ENCODE measurements at places on chromosomes 11 and 22. TPM values are rescaled to one million over a fixed set of nuclear protein-coding genes. Genes with fewer than 3 reads are reported as not detected.

MPPED2 gene
- total RNA-seq: 4.4 TPM

DNA sequence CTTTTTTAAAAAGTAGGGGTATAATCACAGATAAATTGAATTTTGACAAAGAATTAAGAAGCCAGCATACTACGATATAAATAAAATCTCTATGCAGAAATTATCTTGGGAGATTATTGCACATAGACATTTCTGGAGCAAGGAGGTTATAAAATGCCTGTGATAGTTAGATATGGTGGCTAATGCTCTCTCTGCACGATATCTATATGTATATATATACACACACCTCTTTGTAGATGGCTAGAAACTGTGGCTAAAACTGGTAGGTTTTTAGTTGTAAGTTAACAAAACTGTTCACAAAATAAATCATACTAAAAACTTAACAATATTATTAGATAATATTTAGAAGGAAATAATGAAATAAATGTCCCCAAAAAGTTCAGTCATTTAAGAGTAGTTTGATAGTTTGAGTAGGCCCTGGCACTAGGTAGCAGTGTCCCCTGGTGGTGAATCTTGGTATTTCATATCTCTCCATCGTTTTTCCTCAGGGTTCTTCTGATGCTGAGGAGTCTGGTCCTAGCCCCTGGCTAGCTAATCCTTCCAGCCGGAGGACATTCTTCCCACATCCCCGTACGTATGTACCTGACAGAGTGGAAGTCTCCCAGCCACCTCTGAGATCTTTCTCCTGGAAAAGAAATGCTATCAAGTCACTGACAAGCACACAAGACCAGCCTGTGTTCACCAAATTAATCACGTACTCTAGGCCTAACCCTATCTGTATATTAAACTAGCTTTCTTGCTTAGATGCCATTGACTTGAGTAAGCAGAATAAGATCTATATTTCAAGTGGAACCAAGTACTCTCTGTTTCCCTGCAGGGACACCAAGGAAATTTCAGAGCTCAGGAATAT lies 32.2 kb downstream of the ART5 start:
- no peak overlapping the region for H3K4me3 ChIP-seq
- no peak for DNase-seq
- no peak overlapping the region for H3K27ac ChIP-seq

- H3K4me3 ChIP-seq: no peak overlapping the region
- no peaks in the 10 kb centered on the region for H3K27me3 ChIP-seq
- H3K27ac ChIP-seq: no peak overlapping the region
- no peaks in the 10 kb centered on the region for H3K36me3 ChIP-seq
These were observed 77.8 kb upstream of the SHISAL1 start for GRCh38 chr22:44390613-44390970.

DNA sequence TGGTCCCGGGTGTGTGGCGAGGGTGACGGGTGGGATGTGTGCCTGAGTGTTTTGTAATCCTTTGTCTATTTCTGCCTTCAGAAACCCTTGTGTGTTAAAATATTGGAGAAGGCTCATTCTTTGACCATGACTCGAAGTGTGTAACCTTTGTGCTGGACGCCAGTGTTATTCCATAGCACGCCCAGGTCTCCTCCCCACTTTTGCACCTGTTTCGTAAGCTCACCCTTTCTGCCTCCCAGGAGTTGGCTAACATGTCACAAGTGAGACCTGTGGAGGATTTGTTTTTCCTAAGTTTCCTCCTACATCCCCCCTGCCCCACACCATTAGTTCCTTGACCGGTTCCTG lies 382 bp downstream of the C11orf54 start:
- peak overlapping the region; percentile 77 for H3K4me3 ChIP-seq
- H3K36me3 ChIP-seq: peaks cover 22% of the 10 kb centered on the region
- H3K27ac ChIP-seq: peak overlapping the region; percentile 86

DBX1 gene
- not detected for total RNA-seq

TRIM64 gene
- not detected for total RNA-seq

GRCh38 chr22:37561212-37562048 lies 1.1 kb downstream of the CDC42EP1 start:
- peak overlapping the region; percentile 99 for H3K27ac ChIP-seq
- H3K27me3 ChIP-seq: no peaks in the 10 kb centered on the region
- peaks cover 75% of the 10 kb centered on the region for H3K4me1 ChIP-seq
- DNase-seq: no peak

CSF2RB gene
- 4.2 TPM for total RNA-seq

PRMT3 gene
- 17.7 TPM for total RNA-seq

NAGA gene
- total RNA-seq: 28.2 TPM

DNA sequence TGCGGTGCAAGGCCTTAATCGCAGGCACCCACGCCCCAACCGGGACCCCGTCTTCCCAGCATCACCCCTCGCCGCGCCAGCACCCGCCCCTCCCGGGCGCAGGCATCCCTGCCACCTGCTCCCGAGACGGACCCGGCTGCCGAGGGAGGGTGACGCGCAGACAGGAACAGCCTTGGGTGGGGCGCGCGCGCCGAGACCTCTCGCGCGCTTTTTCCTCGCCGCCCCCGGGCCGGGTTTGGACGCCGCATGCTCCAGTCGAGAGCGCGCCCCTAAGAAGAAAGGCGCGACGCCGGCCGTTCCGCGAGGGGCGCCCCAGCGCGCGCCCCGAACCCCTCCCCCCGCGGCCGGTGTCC lies 504 bp downstream of the CFL1 start:
- peaks cover 45% of the 10 kb centered on the region for H3K36me3 ChIP-seq
- H3K4me3 ChIP-seq: peak overlapping the region; percentile 95
- no peak for DNase-seq
- peak overlapping the region; percentile 93 for H3K27ac ChIP-seq
- H3K4me1 ChIP-seq: peaks cover 50% of the 10 kb centered on the region

DNA sequence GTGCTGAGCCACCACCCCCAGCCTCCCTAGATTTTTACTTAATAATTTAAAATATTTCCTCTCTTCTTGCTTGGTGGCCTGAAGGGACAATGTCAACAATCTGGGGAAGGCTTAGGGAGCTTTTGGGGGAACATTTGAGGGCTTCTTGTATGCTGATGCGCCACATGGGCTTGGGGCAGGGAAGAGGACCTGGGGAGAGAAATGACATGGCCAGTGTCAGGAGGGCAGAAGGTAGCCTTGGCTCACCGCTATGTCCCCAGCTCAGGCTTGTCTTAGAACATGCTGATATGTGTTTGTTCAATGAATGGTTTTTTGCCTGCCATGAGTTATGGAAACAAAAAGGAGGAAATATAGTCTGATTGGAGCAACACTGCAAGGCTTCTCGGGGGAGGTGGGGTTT lies 51.6 kb downstream of the ST14 start:
- H3K36me3 ChIP-seq: no peaks in the 10 kb centered on the region
- H3K27ac ChIP-seq: no peak overlapping the region
- no peak overlapping the region for H3K4me3 ChIP-seq
- no peaks in the 10 kb centered on the region for H3K27me3 ChIP-seq
- H3K4me1 ChIP-seq: no peaks in the 10 kb centered on the region

- H3K4me1 ChIP-seq: peaks cover 48% of the 10 kb centered on the region
- peak; percentile 61 for DNase-seq
- H3K4me3 ChIP-seq: peak overlapping the region; percentile 73
- H3K27me3 ChIP-seq: no peaks in the 10 kb centered on the region
These were observed 1.6 kb downstream of the APOL2 start for GRCh38 chr22:36237462-36238372.

IL18 gene
- total RNA-seq: 48.6 TPM

CDCA5 gene
- total RNA-seq: 3.7 TPM

DNA sequence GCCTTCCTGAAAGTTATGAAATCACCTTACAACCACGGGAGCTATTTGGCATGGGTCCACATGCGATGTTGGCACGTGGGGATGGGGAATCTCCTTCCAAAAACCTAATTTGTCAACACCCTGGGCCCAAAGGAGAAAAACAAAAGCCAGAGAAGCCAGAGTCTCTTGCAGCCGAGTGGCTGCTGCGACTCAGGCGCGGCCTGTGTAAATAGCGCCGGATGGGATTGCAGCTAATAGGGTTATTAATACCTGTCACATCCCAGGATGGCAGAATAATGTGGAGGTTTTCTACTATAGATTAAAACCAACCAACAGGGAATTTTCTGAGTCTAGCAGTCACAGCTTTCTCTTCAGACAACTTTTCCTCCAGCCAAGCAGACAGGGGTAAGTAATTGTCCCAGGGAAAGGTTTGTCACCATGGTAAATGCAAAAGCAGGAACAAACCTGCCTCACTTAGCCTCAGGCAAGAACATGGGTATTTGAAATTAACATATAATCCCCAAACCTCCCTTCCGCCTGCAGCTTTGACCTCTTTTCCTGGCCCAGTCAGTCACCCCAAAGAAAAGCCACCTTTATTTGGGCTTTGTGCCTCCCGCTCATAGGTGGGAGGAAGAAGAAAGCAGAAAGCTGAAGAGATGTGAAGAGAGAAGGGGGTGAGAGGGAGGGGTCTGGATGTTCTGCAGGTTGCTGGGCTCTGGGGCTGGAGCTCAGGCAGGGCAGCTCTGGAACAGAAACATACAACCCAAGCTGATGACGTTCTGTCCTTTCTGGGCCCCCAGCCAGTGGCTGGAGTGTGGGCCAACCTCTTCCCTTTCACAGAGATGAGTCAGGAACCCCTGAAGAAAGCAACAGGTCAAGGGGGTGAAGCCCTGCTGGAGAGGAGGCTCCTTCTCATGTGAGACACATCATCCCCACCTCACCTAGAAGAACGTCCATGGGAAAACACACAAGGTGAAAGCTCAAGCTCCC lies 376.5 kb downstream of the NXPE2 start:
- H3K27ac ChIP-seq: no peak overlapping the region
- no peak for DNase-seq
- H3K36me3 ChIP-seq: no peaks in the 10 kb centered on the region
- no peak overlapping the region for H3K4me3 ChIP-seq

APLNR gene
- total RNA-seq: 2.9 TPM

LDHAL6A gene
- total RNA-seq: not detected

- H3K27ac ChIP-seq: no peak overlapping the region
- H3K4me1 ChIP-seq: no peaks in the 10 kb centered on the region
- no peaks in the 10 kb centered on the region for H3K27me3 ChIP-seq
- no peaks in the 10 kb centered on the region for H3K36me3 ChIP-seq
These were observed 256.1 kb upstream of the PLET1 start for GRCh38 chr11:112516755-112517154.

KRTAP5-7 gene
- not detected for total RNA-seq

DEUP1 gene
- not detected for total RNA-seq

DNA sequence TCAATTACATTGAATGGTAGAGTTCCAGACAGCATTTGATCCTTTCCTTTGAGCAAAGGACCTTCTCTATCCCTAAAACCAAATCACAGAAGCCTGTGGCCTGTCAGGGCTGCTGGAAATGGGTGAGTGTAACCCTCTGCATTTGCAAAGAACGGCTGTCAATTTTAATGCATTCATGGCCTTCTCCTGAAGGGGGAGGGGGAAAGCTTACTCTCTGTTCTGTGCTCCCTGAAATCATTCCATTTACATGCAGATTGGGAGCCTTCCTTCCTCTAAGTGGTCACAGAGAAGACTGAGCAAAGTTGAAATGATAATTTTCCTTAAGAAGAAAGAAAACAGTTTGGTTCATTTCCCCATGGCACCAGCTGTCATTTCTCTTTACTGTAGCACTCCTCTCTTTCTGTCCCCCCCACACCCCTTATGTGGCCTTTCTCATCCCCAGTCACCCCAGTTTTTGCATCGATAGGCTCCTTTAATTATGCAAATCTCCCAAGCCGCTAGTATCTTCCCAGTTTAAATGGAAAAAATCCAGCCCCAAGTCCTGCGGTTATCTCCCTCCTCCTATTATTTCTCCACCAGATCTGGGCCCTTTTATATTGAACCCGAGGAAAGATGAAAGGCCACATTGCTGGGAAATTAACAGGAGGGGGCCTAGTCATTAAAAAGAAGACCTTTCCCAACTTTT lies 109.4 kb upstream of the KIRREL3 start:
- no peak for DNase-seq
- H3K27ac ChIP-seq: no peak overlapping the region
- H3K4me1 ChIP-seq: no peaks in the 10 kb centered on the region
- H3K36me3 ChIP-seq: no peaks in the 10 kb centered on the region
- H3K27me3 ChIP-seq: no peaks in the 10 kb centered on the region

GRCh38 chr11:75148436-75148983 lies 2.4 kb upstream of the SLCO2B1 start:
- H3K4me3 ChIP-seq: no peak overlapping the region
- no peak overlapping the region for H3K27ac ChIP-seq
- no peak for DNase-seq
- no peaks in the 10 kb centered on the region for H3K36me3 ChIP-seq

PNPLA5 gene
- not detected for total RNA-seq

PHETA2 gene
- 14.2 TPM for total RNA-seq

CD3D gene
- 13.8 TPM for total RNA-seq

GRCh38 chr11:44399968-44400367 lies 90.0 kb upstream of the ALX4 start:
- no peaks in the 10 kb centered on the region for H3K36me3 ChIP-seq
- no peak for DNase-seq
- H3K4me3 ChIP-seq: no peak overlapping the region
- no peak overlapping the region for H3K27ac ChIP-seq

- peaks cover 6% of the 10 kb centered on the region for H3K4me1 ChIP-seq
- no peak for DNase-seq
- H3K27ac ChIP-seq: no peak overlapping the region
- H3K4me3 ChIP-seq: no peak overlapping the region
These were observed 29.1 kb upstream of the AQP11 start for GRCh38 chr11:77560605-77561004.

BARX2 gene
- 25.3 TPM for total RNA-seq

GRCh38 chr11:117316197-117316961 lies at the start of gene BACE1:
Gene BACE1 (minus strand): TSS chr11:117316256. CDS start chr11:117315795, 461 bp downstream.
- no peak for DNase-seq
- H3K27ac ChIP-seq: peak within 1 kb of the TSS; percentile 56
- H3K36me3 ChIP-seq: no peaks in the 10 kb centered on the region
- H3K4me3 ChIP-seq: peak within 1 kb of the TSS; percentile 89

GRCh38 chr22:21711851-21712250 lies 23.7 kb downstream of the YPEL1 start:
- H3K27me3 ChIP-seq: no peaks in the 10 kb centered on the region
- H3K4me1 ChIP-seq: peaks cover 10% of the 10 kb centered on the region
- H3K4me3 ChIP-seq: no peak overlapping the region
- no peaks in the 10 kb centered on the region for H3K36me3 ChIP-seq

PLEKHB1 gene
- 7.9 TPM for total RNA-seq

SLC43A3 gene
- 53.5 TPM for total RNA-seq

MSANTD4 gene
- 29.5 TPM for total RNA-seq

DNA sequence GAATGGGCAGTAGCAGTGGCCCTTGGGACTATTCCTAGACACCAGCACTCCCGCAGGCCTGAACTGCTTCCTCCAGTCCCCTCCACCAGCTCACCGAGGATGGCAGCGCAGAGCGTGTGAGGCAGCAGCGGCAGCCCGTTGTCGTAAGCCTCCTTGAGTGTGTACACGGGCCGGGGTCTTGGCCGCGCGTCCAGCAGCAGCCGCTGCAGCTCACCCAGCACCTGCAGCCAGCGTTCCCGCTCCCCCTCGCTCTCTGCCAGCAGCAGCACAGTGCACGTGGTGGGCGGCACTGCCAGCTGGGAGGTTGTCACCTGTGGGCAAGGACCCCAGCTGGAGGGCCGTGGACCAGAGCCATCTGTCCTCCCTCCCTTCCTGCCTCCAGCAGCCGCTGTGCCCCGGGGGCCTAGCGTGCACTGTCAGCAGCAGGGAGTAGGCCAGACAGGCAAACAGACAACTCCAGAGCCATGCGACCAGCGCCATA lies 13.0 kb downstream of the CDC42BPG start:
- no peaks in the 10 kb centered on the region for H3K36me3 ChIP-seq
- H3K4me3 ChIP-seq: no peak overlapping the region
- no peaks in the 10 kb centered on the region for H3K27me3 ChIP-seq

TRPM5 gene
- not detected for total RNA-seq

LRRC56 gene
- 0.49 TPM for total RNA-seq

- H3K36me3 ChIP-seq: no peaks in the 10 kb centered on the region
- H3K27me3 ChIP-seq: no peaks in the 10 kb centered on the region
These were observed 87.5 kb downstream of the TMEM135 start for GRCh38 chr11:87125257-87125656.
